Gastroesophageal sphincter (tissue), 4 donors: ENCODE measurements at places on chromosomes 3 and 15.

DNA sequence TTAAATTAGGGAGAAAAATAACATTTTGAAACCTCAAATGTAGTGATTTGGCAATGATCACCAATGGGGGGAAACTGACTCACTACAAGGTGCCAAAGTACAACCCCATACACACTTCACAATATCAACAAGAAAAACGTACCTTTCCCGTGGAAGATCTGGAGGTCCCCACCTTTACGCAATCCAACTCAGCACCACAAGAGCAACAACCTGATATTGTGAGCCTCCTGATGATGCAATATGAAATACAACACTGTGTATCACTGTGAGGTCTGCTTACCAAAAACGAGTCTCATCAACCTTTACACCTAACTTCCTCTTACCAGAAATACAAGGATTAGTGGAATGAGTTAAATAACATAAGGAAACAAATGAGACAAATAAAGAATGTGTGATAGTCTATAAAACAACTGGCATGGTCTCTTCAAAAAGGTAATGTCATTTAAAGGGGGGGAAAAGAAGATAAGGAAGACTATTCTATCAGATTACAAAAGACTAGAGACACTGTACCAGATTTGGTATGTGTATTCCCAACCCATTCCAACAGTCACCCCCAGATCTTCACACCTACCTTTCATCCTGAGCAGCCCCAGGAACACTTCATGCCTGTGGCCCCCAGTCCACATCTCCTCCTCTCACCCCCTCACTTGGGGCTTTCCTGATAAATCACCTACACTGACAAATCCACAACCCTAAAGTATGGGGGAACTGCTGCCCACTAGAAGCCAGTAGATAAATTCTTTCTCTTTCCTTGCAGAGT is 27.7 kb downstream of the DLG1 start:
- no peak for ATAC-seq

DNA sequence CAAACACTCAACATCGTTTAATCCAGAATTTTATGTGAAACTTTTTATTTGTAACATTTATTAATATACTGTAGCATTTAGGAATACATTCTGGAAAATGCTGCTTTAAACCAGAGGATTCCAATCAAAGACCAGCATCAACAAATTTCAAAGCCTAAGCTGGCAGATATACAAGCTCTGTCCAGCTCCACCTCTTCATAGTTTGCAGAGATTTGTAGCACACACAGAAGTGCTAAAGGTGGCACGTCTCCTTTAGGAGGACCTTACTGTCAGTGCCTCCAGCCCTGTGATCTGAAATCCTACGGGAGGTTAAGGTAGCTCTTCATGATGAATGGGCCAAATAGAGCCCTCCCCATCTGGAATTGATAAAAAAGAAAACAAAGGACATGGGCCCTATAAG is 329.7 kb upstream of the NECTIN3 start:
- ATAC-seq, result no peak

GRCh38 chr15:59349680-59350420 is 22.8 kb downstream of the MYO1E start:
- peak; percentile 91 for ATAC-seq

- no peak for ATAC-seq
Measured at GRCh38 chr3:71816767-71817156, 31.8 kb upstream of the PROK2 start.

DNA sequence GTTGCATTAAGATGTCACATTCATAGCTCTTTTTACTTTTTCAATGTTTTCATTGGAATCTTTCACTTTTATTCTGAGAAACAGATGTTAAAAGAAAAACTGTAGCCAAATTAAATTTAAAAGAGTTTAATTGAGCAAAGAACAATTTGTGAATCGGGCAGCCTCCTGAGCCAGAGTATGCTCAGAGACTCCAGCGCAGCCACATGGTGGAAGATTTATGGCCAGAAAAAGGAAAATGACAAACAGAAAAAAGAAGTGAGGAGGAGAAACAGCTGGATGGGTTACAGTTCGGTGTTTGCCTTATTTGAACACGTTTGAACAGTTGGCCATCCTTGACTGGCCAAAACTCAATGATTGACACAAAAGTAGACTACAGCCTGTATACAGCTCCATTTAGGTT is 33.8 kb upstream of the RAB11A start:
- ATAC-seq, result no peak

GRCh38 chr3:24229468-24230221 is 265.0 kb downstream of the THRB start:
- ATAC-seq, result no peak

- no peak for ATAC-seq
Measured at GRCh38 chr3:167653760-167654159, at the start of gene WDR49. TSS of gene WDR49 (minus strand) at chr3:167653942. CDS start at chr3:167653425, 517 bp downstream.

GRCh38 chr3:15071699-15072098 is 6.6 kb upstream of the MRPS25 start:
- no peak for ATAC-seq

- ATAC-seq, result no peak
Measured at GRCh38 chr15:73918784-73919183, 7.5 kb upstream of the LOXL1 start.

DNA sequence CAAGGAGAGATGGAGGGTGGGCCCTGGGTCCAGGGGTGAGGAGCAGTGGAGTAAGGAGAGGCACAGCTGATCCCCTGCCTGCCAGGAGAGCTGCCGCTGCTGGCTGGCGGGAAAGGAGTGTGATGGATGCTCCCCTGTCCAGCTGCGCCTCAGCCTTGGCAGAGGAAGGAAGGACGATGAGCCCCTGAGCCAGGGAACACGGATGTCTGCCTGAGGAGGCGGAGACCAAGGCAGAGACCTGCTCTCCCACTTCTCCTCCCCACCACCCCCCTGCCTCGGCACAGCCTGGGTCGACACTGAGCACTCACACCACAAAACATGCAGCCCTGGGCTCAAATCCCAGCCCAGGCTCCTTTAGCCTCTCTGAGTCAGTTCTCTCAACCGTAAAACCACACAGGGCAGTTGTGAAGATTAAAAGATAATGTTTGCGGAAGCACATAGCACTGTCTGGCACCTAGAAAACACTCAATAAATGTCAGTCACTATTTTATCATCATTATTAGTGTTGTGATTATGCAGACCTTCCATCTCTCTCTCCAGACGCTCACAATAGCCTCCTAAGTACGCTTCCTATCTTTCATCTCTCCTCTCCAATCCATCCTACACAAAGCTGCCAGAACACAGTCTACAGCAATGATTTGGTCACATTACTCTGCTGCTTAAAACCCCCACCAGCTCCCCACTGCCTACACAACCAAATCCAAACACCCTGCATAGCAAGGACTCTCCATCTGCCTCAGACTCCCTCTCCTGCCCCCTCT is 52.2 kb downstream of the SEMA5B start:
- peak; percentile 49 for ATAC-seq

- ATAC-seq, result no peak
Measured at GRCh38 chr15:57562196-57562769, 29.4 kb upstream of the MYZAP start.

DNA sequence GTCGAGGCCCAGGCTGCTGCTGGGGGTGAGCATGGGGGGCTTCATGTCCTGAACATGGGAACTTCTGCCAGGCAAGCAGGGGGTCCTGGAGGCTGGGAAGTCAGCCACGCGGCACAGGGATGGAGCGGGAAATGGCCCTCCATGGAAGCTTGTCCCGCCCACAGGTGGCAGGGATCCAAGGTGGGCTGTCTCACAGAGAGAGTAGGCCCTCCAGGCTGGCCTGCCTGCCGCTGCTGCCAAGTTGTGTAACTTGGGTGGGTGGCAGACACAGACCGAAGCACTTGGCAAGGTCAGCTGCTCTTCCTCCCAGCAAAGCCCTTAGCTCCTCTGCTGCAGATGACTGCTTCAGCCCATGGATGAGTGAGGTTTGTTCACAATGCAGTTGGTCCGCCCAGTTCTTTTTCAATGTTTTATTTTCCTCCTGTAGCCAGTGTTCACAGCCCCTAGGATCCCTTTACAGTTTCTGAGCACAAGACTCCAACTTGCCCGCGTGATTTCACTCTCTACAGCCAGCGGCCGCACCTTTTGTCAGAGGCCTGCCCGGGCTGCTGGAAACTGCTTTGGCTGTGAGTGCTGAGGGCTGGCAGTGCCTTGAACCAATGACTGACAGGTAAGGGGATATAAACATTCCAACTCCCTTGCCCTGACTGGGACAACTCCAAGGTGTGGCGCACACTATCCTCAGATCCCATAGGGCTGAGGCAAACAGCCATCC is 26.7 kb downstream of the HCN4 start:
- ATAC-seq, result no peak

DNA sequence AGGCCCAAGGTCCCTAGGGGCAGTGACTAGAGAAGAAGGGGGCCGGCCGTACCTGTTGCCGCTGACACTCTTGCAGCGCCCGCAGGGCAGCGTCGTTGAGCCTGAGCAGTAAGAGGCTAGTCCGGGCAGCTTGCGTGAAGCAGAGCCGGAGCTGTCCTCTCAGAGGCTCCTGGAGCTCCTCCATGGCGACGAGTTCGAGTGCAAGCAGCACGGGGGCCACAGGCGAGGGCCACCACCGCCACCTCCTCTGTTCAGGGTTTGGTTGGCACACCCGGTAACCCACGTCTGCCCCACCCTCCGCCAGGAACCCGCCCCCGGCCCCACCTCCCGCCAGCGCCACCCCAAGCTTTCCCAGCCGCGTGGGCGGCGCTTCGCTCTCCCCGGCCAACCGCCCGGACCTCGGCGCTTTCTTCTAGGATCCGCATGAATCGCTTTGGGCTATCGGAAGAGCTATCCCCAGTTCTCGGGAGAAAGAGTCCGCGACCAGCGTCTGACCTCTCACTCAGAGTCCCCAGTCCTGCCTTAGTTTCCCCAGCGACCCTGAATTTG is at the start of gene ELL3:
Gene ELL3 (minus strand): TSS at position 249 of the 549 bp plus-strand sequence. CDS start 65 bp downstream, at position 184.
- peak; percentile 83 for ATAC-seq

DNA sequence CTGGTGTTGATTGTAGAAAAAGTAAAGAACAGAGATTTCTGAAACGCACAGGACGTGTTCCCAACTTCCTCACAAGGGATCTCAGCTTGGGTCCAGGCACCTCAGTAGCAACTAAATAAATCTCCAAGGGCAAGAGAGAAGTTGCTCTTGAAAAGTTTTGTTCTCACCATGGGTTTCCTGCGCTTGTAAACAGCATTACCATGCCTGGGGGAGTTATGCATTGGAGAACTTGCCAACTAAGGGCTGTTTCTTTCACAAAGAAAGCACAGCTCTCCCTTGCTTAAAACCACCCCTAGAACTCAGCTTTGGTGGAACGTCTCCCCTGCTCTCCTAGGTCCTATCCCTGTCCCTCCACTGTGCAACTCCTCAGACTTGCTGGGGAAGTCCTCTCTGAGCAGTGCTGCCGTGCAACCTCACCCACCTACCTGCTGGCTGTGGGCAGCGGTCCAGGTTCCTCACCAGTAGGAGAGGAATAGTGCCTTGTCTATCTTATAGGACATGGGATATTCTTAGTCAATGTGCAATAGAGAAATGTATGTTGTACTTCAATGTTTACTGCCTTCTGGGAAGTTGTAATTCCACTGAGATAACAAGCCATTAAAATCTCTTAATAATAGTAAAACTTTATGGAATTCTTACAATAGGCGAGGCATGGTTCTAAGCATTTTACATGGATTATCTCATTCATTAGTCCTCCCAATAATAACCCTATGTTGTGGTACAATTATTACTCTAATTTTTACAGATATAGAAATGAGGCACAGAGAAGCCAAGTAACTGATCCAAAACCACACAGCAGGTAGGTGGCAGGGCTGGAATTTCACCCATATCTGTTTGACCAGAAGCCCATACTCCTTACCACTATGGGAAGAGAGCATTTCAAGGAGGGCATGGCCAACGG is 51.5 kb downstream of the UMPS start:
- ATAC-seq, result no peak

DNA sequence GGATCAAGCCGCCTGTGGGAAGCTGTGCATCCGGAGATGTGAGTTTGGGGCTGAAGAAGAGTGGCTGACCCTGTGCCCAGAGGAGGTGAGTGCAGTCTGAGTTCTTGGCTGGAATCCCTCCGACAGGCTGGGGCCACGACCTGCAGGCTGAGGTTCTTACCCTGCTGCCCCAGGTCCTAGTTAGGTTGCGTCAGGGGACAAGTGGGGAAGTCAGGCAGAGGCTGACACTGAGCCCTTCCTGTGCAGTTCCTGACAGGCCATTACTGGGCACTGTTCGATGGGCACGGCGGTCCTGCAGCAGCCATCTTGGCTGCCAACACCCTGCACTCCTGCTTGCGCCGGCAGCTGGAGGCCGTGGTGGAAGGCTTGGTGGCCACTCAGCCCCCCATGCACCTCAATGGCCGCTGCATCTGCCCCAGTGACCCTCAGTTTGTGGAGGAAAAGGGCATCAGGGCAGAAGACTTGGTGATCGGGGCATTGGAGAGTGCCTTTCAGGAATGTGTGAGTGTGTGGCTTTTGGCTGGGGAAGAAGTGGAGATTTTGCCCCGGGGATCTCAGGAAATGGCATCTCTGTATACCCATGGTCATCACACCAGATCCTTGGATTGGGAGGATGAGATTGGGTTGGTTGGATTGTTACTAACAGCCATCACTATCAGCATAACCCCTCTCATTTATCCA is 1.3 kb downstream of the PPM1M start:
- no peak for ATAC-seq

DNA sequence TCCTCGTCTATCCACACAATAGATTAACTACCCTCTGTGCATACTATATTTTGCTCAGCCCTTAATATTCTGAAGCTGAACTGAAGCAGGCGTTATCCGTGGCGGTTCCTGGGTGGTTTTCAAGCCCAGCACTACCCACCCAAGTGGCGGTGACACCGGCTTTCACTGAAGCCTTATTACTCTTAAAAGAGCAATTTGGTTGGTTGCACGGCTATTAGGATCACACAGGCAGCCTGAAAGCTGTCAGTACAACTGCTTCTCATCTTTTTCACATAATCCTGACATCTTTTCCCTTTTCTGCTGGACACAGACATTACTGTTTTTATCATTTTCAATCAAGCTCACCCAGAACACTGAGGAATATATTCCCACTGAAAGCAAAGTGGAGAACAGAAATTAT is 525.3 kb upstream of the ZNF717 start:
- ATAC-seq, result no peak

DNA sequence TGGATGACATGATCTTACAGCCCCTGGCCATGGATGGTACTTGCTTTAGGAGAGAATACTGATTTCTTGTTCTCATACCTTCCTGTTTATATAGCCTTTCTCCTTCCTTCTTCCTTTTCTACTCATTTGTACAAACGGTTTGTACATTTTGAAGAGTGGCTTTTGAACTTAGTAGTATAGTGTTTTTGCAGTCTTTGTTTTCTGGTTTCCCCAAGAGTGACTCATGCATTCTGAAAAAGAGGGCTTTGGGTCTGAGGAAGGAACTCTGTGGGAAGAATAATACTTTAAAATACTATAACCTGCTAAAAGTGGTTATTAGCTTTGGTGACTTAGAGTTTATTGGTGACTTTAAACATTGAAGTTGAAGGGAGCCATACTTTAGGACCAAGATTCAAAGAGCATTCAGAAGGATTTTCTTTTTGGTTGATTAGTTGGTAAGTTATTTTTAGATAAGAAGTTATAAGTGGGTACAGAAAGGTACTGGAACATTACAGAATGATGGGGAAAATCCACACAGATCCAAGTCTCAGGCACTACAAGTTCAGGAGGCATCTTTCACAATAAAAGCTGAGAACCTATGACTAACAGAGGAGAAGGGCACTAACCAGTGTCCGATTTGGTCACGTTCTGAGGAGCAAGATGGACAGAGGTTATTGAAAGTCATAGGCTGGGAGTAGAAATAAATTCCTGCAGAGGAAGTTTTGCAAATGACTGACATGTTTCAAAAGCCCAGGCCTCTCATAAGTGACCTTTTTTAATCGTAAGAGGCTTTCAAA is 369.6 kb upstream of the AZI2 start:
- ATAC-seq, result no peak
